ENCODE measurements at places on chromosomes 1 and 21.
A peak's percentile ranks its signal among the peaks of the same experiment; 100 is the strongest.

GRCh38 chr1:107141491-107142126 lies 770 bp downstream of the NTNG1 start:
- peak; percentile 59 for DNase-seq

- DNase-seq: no peak
These were observed 38.8 kb downstream of the PGBD5 start for GRCh38 chr1:230387296-230387695.

DNA sequence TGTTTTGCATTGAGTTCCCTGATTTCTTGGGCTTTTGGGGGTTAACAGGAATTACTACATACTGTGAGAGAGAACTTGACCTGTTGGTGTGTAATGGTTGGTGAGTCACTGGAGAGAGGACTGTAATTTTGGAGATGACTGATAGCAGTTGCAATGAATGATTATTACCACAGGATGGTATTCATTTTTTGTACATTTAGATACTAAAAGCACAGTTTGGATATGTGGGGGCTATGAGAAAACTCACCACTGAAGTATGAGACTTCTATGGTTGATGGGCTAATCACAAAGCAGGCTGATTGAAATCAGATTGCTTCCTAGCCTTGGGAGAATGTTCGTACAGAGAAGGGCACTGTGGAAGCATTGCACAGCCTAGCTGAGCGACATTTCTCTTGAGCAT lies 1571.3 kb upstream of the PRMT6 start:
- DNase-seq: no peak

DNA sequence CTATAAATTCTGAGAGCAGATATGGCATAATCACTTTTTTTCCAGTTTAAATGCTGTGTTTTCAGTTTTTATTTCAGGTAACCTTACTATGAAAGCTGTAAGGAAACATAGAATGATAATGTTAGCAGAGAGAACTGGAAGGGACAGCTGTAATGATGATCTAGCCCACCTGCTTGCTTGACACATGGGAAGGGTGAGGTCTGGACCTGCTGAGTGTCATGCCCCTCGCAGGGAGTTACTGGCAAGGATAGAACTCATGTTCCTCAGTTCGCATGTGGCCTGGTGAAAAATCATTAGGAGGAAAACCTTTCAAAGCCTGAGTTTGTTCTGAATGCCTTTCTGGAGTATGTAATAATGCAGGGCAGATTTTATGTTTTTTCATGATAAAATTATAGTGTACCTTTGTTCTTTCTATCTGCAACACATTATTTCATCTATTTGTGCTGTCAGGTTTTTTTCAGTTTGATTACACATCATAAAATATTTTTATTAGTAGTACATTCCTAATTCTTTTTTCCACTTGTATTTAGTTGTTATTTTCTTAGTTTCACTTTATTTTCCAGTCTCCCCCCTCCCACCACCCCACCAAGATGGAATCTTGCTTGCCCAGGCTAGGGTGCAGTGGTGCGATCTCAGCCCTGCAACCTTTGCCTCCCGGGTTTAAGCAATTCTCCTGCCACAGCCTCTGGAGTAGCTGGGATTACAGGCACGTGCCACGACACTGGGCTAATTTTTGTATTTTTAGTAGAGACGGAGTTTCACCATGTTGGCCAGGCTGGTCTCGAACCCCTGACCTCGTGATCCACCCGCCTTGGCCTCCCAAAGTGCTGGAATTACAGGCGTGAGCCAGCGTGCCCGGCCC lies 8.0 kb downstream of the DDI2 start:
- no peak for DNase-seq
